NCI-H446 (cell line): ENCODE measurements at places on chromosomes 2 and 18.

DNA sequence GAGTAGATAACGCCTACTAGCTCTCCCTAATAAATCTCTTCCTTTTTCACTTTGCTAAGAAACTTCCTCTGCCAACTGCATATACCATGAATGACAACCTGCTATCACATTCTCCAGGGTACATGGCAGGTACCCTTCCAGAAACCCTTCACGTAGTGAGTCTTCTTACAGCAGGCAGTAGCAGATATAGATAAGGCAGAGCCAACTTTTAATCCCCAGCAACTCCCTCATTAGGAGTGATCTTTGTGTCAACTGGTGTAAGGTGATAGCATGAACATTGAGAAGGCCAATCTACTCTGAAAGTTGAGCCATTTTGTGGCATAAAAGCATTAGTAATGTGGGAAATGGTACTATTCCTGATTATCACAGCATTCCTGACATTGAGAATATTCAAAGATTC lies 5.7 kb upstream of the STK17B start:
- no peak for DNase-seq

DNA sequence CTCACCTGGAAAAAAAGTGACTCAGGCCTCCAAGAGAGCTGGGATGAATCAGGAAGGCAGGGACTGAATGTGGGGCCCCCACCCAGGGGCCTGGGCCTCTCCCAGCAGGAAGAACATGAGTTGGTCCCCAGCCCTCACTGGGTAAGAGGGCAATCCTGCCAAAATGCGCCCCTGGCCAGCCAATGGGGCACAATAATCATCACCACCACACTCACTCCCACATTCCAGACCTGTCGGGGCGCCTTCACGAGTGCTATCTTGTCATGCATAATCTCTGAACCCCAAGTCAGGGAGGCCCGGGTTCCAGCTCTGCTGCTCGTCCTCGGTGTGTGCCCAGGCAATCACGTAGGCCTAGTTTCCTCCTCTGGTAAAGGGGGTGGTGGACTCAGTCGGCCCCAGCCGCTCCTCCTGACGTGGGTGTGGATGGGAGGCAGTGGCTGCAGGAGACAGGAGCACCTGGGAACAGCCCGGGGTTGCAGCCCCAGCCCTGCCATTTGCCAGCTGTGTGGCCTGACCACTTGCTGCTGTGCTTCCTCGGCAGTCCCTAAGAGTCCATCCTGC lies 115.1 kb downstream of the CYP26B1 start:
- DNase-seq: no peak

DNA sequence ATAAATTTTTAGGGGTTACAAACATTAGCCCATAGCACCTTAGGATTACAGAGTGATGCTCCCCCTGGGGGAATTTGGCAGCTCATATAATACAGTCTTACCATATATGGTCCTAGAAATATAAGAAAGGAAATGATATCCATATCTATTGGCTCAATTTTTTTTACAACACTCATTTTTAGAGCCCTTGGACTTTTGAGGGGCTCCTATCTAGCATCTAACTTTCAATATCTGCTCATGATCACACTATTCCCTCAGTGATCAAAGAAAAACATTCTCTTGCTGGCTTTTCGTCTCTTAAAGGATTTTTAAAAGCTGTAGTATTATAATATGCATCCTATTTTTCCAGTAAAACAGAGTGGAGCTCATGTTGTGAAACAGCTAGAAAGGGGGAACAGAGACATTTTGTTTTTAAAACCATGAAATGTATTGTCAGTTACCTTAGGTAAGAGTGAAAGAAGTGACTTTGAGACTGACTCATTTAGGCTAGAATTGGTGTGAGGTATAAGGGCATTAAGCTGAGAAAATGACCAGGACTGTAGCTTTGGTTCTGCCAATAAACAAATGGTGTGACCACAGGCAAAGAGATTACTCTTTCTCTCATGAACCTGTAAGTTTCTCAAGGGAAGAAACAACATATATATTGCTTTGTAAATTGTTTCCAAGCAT lies 65.8 kb downstream of the ALPK2 start:
- no peak for DNase-seq

DNA sequence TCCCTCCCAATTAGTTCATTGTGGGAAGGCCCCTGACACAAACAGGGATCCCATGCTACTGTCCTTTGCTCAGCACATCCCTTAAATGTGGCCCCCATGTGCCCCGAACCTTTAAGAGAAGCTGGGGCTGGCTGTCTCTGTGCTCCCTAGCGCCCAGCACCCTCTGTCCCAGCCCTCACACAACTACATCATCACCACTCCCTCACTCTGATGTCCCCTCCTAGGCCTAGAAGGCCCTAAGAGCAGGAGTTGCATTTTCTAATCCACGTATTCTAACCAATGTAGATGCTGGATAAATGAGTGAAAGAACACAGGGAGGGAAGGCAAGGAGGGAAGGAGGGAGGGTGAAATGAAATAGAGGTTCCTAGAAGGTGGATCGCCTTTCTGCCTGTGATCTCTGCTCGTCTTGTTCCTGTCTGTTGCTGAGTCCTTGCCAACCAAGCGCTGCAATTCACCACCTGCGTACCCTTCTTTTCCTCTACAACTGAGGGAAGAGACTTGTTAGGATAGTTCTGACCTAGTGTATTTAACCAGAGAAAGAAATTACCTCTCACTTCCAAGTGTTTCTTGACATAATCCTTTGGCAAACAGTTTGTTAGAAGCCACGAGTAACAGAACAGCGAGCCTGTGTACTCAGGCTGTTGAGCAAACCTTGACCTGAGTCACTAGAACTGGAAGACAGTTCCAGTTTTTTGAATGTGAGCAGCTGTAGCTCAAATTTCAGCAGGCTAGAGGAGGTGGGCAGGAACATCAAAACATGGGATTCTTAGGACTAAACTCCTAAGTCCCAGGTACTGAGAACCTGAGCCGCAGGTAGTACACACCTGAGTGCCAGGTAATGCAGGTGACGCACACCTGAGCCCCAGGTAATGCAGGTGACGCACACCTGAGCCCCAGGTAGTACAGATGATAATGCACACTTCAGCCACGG lies 181.5 kb upstream of the ID2 start:
- DNase-seq: no peak

GRCh38 chr18:48879008-48879431 lies 71.7 kb downstream of the SMAD7 start:
- no peak for DNase-seq

DNA sequence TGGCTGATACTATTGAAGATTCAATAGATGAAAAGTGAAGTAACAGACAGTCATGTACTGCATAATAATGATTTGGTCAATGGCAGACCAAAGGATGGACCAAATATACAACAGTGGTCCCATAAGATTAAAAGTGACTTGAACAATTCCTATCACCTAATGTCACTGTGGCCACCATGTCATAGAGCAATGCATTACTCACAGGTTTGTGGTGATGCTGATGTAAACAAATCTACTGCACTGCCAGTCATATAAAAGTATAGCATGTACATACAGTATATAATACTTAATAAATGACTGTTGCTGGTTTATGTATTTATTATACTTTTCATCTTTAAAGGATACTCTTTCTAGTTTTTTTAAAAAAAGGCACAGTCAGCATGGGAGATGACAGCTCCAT lies 99.9 kb downstream of the USP34 start:
- DNase-seq: no peak

DNA sequence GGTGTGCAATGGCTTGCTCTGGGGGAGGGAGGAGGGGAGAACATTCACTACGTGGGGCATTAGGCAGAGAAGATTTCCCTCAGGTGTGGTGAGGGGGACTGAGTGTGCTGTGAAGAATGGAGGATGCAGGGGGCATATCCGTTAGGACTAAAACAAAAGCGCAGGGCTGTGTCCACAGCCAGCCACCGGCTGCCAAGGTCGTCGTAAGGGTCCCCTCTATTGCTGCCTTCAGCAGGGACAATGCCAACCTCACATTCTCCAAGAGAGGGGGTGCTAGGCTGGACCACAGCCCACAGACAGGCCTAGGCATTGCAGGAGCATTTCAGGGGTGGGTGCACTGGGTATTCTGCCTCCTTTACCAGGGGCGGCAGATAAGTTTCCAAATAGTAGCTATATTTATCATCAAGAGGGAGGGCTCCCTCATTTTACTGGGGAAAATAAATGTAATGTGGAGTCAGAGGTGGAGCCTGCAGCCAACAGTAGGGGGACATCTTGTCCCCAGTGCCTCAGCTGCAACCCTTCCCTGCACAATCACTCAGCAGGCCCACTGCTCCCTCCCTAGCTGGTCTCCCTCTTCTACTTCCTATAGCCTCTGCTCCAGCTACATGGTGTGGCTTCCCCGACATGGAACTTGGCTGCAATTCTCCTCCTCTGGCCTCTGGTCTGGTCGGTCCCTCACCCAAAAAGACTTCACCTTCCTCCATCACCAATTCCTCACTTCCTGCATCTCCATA lies 74.9 kb upstream of the OTOF start:
- no peak for DNase-seq

GRCh38 chr18:32439802-32440201 lies 30.9 kb downstream of the GAREM1 start:
- DNase-seq: no peak

GRCh38 chr2:150165988-150166312 lies 321.5 kb downstream of the RND3 start:
- no peak for DNase-seq

DNA sequence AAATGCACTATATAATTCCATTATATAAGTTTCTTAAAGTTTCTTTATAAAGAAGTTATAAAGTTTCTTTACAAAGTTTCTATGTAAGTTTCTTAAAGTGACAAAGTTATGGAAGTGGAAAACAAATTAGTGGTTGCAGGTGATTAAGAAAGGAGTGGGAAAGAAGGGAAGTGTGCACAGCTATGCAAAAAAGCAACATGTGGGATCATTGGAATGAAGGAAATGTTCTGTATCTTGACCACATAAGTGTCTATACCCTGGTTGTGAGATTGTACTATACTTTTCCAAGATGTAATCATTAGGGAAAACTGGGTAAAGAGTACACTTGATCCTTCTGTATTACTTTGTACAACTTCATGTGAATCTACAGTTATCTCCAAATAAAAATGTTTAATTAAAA lies 1541.1 kb downstream of the LRP1B start:
- DNase-seq: no peak

- DNase-seq: no peak
Measured at GRCh38 chr2:191359133-191359532, 113.9 kb downstream of the MYO1B start.

DNA sequence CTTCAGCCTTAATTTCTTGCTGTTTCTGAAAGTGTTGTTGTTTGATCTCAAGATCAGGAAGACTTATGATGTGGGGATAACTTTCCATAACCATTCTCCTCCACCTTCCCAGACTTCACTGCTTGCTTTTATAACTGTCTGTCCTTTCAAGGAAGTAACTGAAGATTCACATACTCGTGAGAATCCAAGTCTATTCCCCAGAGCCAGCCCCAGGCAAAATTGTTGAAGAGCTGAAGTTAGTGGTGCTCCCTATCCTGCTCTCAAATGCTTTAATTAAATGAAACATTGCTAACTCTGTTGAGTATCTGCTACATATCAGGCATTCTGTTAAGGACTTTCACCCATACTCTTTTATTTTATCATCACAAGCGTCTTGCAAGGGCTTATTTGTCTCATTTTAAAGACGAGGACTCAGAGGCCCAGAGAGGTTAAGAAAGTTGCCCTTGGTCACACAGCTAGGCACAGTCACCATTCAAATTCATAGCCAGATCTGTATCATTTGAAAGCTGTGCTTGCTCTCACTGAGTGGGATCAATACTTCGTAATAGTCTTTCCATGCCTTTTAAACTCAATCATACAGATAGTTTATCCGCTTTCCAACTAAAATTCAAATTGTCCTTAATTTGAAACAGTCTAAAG lies 189.8 kb upstream of the TCF4 start:
- DNase-seq: no peak

- no peak for DNase-seq
Measured at GRCh38 chr2:64394153-64394552, 59.8 kb upstream of the LGALSL start.

GRCh38 chr2:907706-908105 lies 42.9 kb upstream of the SNTG2 start:
- DNase-seq: no peak

- no peak for DNase-seq
Measured at GRCh38 chr2:25955036-25955435, 27.3 kb downstream of the KIF3C start.

DNA sequence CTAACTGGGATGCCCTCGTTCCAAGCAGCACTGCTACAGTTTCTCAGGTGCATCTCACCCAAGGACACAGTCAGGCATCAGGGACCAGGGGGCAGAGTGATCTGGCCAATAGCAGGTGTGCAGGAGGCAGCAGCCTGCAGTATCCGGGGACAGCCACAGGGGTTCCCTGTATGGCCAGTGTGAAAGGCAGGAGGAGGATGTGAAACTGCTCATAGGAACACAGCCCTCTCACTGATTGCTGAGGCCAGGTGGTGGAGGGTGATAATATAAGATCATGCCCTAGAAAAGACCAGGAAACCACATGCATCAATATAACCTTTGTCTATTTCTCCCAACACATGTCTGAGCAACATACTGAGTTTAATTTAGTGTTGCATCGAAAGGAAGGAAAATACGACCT lies 112.7 kb upstream of the TACR1 start:
- DNase-seq: no peak

GRCh38 chr2:17590342-17590911 lies 49.9 kb downstream of the VSNL1 start:
- DNase-seq: no peak

DNA sequence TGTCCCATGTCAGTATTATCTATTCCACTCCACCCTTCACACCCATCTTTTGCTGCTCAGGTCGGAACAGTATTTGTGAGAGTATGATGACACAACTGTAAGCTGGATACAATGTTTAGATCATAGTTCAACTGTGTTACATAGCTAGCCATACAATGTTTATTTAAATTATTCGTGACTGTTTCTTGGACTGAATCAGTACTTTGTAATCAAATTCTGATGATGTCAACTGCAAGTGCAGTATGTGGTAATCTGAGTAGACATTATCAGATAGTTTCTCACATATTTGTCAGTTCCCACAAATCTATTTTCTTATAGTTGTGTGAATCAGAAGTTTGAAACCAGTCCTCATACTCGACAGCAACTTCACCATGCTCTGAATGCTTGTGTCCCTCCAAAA lies 177.6 kb downstream of the ZNF407 start:
- no peak for DNase-seq

- DNase-seq: no peak
Measured at GRCh38 chr18:53755914-53756609, 468.4 kb downstream of the MBD2 start.

GRCh38 chr2:86706935-86707334 lies 13.2 kb upstream of the RMND5A start:
- DNase-seq: no peak

GRCh38 chr2:26330604-26331003 lies 15.3 kb upstream of the SELENOI start:
- no peak for DNase-seq

DNA sequence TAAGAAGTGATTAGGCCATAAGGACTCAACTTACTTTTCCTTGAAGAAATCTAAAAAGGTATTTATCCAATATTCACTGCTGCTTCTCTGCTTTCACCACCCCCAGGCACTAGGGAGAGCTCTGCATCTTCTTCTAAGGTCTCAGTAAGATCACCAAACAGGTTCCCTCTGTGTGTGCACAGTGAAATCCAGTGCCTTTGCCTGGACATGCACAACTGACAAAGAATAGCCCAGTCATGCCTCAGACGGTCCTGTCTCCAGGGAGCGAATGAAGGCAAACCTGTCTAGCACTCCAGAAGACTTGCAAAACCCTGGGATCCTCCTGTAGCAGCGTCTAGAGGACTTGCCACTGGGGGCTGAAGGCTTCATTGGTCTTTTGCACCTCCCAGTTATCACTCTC lies 344.5 kb upstream of the LRATD1 start:
- no peak for DNase-seq
